ENCODE measurements at places on chromosomes 6 and 20.

DNA sequence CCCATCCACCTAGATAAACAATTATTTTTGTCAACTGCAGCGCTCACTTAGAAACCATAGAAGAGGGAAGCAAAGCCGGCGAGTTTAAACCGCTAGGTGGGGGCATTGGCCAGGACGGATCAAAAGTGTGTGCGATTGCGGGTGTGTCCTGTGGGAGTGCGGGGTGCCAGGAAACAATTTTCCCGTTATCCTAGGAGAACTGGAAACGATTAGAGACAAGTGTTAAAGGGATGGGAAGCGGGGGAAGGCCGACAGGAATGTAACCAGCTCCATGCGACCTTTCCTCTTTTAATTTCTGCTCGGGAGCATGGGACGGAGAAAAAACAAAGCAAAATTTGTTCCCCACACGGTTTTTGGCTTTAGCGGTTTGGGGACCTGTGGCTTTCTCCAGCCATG lies 2.8 kb upstream of the HTR1B start:
- DNase-seq: no peak

DNA sequence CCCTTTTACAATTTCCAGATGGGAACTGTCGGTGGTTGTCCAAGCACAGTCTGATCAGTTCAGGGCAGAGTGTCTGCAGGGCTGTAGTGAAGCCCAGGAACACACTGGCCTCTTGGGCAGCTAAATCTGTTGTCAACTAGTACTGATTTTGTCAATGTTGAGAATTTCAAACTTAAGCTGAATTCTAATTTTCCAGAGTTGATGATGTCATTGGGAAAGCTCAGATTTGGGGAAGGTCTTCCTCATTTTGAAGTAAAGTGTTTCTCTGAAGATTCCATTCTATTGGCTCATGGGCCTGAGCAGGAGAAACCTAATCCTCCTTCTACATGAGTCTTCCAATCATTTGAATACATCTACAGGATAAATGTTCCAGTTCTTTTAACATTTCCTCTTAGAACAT lies 72.1 kb downstream of the CCDC170 start:
- DNase-seq: no peak

DNA sequence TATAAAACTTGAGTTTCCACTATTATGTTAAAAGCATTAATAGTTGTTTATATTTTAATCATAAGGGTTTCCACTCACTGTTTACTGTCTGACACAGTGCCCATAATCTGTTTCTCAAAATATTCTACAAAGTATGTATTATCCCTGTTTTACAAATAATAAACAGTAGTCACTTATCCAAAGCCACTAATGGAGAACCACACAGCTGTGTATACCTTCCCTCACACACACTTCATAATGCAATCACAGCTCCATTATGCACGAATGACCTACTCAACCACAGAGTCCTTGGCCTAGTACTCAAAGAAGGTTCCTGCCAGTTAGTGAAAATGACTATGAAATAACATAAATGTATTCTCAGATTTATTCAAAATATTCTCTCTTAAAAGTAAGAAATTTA lies 103.1 kb downstream of the EPB41L2 start:
- DNase-seq: no peak

- peak; percentile 79 for DNase-seq
Measured at GRCh38 chr20:1469306-1469905, 2.8 kb upstream of the NSFL1C start.

DNA sequence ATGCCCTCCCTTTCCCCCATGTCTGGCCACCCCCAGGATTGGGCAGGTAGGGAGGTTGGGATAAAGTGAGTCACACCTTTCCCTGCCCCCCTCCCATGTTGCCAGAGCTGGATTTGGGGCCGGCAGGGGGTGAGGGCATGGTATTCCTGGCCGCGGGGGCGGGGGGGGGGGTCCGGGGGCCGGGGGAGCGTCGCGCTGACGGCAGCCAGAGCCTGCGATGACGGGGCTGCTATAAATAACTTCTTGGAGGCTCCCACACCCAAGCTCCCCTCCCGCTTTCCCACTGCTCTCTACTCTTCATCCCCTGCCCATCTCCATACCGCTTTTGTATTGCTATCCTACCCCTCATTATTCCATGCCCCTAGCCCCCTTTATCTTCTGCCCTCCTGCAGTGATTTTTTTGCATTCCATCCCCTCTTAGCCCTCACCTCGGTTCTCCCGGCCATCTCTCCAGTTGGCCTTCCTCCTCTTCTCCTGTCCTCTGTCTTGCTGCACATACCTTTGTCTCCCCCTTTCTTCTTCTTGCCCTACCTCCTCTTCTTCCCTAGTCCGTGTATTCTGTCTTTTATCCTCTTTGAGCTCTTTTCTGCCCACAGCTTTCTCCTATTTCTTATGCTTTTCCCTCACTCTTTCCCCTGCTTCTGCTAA lies 13.8 kb downstream of the SYNGAP1 start:
- DNase-seq: no peak

DNA sequence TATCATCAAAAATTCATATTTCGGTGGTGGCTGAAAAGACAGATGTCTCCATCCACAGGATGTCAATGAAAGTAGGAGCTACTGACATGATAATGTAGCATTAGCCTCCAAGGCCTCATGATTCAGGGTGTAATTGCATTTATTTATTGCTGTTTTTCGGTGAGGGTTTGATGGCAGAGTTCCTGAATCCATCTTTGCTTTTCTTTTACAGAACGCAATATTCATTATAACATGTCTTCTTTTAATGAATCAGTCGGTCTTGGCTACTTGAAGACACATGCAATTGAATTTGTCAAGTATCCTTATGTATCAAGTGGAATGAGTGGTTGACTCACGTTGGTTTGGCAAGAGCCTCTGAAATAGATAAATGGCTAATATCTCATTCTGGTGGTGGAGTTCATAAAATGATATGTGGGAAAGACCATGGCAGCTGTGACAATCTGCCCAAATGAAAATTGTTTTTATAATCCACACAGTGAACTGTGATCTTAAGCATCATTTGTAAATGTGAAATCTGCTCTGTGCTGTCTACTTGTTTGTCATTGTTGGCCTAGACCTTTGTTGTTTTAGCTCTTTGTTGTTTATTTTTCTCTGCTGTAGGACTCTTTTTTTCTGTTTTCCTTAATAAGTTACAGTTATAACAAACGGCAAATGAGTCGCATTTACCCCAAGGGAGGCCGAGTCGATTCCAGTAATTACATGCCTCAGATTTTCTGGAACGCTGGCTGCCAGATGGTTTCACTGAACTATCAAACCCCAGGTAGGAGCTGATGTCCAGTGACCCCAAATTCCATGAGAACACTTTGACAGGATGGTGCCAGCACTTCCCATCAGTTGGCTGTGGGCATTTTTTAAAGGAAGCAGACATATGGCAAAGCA lies 105.7 kb upstream of the LAMP5 start:
- DNase-seq: no peak

GRCh38 chr20:31608251-31608945 lies 3.3 kb downstream of the ID1 start:
- no peak for DNase-seq

DNA sequence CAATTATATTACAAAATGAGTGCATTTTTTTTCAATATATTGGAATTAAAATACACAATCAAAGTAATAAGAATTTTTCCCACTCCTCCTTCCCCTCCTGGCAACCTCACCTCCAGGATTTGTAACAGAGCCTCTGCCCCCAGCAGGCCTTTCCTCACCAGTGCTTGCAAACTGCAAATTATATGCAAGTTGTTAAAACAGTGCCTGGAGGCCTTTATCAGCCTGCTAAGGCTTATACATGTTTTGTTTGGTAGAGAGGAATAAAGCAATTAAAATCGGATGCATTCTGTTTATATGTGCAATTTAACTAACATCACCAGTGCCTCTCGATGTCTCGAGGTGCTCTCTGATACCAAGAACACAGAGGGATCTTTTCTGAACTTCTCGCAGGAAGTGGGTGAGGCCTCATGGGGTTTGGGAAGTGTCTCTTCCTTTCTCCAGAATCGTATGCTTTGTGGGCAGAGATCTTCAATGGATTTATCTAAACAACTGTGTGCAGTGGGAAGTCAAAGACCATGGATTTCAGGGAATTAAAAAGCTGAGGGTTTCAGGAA lies 186.8 kb downstream of the CDH26 start:
- no peak for DNase-seq

DNA sequence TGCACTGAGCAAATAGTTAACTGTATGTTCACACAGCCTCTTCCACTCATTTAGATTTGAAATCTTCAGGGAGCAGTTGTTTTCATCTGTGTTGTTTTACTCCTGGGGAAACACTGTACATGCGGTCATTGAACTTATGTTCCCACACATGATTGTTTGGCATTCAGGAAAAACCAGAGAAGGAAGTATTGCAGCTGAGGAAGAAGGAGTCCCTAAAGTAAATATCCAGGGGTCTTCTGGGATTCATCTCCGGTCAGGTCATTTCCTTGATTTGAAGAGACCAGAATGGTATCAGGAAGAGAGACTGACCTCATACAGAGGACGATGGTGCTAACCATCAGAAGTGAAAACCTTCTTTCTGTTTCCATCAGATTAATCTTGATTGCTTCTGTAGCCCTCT lies 52.5 kb downstream of the DCBLD1 start:
- DNase-seq: no peak

DNA sequence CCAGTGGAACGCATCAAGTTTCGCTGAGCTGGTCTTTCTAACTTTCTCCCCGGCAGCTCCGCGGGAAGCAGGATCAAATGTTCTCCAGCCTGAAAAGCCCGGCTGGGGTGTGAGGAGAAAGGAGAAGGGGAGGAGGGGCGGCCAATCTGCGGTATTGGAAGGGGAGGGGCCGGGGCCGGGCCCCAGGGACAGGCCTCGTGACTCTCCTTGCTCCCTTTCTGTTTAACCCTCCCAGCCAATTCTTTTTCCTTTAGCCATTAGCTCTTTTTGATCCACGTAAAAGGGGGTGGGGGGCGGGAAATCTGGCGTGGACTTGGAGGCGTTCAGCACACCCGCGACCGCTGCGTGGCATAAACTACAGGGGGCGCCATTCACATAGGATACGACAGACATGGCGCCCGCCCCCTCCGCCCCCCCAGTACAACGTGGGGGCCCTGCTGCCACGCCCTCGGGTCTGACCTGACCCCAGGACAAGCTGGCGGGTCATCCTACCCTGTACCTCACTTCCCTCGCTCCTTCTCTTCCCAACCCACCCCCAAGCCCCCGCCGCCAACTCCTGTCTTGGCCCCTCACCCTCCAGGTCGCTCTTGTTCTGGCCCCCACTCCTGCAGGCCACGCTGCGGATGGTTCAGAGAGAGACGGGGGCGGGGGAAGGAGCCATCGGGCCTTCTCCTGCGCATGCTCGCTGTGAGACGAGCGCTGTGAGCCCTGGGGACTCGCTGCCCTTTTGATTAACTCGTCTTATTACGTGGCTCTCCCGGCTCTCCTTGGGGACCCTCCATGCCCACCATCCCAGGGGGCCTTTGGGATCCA lies 7.8 kb upstream of the MDGA1 start:
- DNase-seq: no peak

DNA sequence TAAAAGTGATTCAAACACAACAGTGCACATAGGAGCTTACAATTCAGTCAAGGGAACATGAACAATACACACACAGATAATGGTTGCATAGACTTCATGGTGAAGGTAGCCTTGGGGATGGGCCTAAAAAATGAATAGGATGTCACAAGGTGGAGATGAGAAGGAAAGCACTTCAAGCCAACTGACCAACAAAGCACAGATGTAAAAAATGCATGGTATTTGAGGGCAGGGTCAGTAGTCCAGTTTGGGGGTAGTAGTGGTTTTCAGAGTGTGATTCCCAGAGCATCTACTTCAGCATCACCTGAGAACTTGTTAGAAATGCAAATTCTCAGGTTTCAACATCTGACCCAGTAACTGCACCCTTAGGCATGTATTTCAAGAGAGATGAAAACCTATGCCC lies 88.9 kb downstream of the PERP start:
- DNase-seq: no peak

DNA sequence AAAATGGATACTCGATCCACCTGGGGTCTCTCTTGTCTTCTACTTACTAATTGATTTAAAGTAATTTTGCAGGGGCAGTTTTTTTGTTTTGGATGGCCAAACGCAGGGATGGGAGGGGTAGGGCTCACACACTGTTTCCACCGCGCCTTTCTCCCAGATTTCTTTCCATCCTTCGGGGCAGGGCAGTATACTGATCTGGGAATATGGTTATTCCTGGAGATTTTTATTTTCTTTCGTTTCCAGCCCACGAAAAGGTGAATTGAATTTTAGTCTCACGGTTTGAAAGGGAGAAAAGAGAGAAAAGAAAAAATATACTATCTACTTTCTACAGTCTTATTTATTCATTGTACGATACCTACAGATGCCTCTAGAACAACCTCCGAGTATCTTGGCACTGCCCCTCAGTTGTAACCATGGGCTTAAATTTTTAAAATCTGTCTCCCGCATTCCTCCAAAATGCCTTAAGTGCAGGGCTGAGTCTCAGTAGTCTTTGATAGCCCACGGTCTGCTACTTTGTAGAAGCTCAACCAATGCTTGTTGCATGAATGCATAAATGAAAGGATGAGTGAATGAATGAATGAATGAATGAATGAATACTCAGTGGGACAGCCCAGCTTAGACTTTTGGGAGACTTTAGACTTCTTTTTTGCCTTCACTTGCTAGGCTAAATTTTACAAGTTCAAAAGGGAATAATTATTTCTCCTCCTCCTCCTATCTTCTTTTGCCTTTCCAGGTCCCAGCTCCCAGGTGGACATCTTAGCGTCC lies 18.1 kb upstream of the TRIM27 start:
- no peak for DNase-seq

- no peak for DNase-seq
Measured at GRCh38 chr20:21175433-21175832, 49.6 kb downstream of the KIZ start.

DNA sequence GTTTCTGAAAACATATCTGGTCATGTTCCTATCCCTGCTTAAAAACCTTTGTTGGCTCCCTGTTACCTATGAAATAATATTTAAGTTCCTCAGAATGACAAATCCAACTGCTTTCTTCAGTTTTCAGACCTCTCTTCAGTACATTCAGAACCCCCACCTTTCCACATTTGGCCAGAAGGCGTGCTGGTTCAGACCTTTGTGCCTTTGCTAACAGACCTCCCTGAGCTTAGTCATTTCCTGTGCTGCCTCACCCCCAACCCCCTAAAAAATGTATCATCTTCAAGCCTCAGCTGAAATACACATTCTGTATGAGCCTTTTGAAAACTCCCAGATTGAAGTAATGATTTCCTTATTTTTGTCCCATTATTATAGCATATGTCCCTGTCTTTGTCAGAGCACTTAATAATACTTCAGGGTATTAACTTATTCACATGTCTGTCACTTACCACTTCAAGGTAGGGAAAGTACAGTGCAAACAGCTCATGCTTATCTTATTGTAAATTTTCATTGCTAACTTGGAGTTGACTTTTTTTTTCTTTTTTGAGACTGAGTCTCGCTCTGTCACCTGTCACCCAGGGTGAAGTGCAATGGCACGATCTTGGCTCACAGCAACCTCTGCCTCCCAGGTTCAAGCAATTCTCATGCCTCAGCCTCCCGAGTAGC lies 19.7 kb downstream of the FAM217A start:
- DNase-seq: no peak

DNA sequence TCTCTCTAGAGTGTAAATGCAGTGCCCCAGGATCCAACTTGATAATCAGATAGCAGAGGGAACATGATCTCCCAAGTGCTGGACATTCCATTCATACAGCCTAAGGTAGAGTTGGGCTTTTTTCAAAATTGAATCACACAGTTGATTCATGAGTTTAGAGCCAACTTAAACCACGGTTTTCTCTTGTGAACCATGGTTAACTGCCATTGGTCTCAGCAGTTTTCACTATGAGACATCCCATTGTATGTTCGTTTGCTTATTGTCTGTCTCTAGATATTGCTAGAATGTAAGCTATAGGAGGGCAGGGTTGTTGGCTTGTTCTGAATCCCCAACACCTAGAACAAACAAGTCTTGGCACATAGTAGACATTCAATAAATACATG lies 37.2 kb upstream of the TAF8 start:
- DNase-seq: no peak

GRCh38 chr6:163563318-163563717 lies 148.8 kb downstream of the QKI start:
- DNase-seq: no peak
